ENCODE measurements at places on chromosomes 6 and 20.

DNA sequence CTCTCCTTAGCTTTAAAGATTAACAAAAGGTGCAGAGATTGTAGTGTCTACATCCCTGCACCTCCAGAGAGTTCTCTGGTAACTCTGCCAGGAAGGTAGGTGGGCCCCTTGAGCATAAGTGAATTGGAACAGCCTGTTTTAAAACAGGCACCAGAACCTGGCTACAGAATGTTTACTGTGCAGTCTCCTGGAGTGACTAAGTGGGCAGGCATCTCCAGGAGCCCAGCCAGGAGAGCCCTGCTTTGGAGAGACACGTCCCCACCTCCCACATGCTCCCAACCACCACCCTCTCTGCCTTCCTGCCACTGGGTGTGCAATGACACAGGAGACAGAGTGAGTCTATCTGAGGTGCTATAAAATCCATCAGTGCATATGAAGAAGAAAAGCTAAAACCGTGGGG, 110.3 kb upstream of the EYA4 start:
- DNase-seq = peak; percentile 96

GRCh38 chr20:32780278-32780677, 18.1 kb downstream of the DNMT3B start:
- no peak for DNase-seq

DNA sequence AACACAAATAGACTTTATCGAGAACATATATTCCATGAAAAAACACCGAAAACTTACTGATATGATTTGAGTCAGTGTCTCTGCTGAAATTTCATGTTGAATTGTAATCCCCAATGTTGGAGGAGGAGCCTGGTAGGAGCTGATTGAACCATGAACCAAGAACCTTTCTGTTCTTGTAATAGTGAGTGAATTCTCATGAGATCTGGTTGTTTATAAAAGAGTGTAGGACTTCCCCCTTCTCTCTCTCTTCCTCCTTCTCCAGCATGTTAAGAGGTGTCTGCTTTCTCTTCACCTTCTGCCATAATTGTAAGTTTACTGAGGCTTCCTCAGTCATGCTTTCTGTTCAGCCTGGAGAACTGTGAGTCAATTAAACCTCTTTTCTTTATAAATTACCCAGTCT, 1289.3 kb upstream of the CITED2 start:
- no peak for DNase-seq

DNA sequence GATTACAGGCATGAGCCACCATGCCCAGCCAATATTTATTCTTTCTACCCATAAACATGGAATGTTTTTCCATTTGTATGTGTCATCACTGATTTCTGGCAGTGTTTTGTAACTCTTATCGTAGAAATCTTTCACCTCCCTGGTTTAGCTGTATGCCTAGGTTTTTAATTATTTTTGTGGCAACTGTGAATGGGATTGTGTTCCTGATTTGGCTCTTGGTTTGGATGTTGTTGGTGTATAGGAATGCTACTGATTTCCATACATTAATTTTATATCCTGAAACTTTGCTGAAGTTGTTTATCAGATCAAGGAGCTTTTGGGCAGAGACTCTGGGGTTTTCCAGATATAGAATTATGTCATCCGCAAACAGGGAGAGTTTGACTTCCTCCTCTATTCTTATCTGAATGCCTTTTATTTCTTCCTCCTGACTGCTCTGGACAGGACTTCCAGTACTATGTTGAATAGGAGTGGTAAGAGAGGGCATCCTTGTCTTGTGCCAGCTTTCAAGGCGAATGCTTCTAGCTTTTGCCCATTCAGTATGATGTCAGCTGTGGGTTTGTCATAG, 198.6 kb downstream of the ZDHHC14 start:
- peak; percentile 36 for DNase-seq

- no peak for DNase-seq
Observed at GRCh38 chr6:20137837-20138236, 74.4 kb downstream of the MBOAT1 start.

DNA sequence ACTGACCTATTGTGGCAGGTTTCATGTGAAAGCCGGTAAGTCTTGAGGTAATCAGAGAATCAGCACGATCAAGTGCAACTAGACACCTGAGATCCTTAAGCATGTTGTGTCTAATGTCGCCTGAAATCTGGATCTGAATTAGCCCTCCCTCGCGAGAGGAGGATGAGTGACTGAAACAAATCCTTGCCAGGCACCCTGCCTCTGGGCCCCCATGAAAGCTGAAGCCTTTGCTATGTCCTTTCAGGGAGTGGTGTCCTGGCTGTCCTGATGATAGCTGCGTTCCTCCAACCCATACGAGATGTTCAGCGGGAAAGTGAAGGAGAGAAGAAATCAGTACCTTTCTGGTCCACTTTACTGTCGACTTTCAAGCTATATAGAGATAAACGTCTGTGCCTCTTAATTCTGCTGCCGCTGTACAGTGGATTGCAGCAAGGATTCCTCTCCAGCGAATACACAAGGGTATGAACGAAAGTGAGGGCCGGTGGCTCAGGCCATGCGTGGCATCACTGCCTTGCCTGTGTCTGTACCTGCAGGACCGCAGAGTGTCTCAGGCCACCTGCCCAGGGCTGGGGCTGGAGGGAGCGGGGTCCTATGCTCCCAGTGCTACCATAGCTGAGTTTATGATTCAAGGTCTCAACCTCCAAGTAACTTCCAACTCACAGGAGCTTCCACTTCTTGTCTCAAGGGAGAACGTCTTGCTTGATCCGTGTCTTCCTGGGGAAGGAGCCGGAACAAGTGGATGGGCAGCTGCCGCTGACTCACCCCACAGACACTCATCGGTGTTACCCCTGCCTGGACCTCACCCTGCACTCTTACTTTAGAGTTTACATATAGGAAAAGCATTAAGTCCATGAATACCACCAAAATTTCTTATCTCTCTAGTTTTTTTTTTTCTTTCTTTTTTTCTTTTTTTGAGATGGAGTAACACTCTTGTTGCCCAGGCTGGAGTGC, 12.8 kb downstream of the UNC93A start:
- DNase-seq = no peak

- DNase-seq = peak; percentile 84
Observed at GRCh38 chr6:27795697-27796494, 116.3 kb downstream of the OR2B2 start.

DNA sequence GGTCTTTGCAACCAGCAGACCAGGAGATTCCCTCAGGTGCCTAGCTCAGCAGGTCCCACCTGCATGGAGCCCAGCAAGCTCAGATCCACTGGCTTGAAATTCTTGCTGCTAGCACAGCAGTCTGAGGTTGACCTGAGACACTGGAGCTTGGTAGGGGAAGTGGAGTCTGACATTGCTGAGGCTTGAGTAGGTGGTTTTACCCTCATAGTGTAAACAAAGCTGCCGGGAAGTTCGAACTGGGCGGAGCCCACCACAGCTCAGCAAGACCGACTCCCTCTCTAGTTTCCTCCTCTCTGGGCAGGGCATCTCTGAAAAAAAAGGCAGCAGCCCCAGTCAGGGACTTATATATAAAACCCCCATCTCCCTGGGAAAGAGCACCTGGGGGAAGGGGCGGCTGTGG, 34.3 kb downstream of the PRSS35 start:
- DNase-seq = no peak

DNA sequence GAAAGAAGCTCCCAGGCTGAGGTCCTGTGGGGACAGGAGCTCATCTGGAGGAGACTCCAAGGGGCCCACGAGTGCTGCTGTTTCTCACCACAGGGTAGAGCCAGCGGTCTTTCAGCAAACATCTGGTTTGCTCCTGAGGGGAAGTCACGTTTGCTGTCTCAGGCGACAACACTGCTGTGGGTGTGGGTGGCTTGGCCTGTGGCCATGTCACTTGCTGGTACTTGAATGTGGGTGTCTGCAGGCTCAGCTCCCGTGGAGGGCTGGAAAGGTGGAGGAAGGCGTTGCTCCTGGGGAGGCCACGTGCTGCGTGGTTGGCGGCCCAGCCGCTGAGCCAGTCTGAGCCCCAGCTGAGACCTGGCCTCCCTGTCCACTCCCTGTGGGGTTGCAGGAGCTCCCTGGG, 52.8 kb upstream of the MPC1 start:
- no peak for DNase-seq

DNA sequence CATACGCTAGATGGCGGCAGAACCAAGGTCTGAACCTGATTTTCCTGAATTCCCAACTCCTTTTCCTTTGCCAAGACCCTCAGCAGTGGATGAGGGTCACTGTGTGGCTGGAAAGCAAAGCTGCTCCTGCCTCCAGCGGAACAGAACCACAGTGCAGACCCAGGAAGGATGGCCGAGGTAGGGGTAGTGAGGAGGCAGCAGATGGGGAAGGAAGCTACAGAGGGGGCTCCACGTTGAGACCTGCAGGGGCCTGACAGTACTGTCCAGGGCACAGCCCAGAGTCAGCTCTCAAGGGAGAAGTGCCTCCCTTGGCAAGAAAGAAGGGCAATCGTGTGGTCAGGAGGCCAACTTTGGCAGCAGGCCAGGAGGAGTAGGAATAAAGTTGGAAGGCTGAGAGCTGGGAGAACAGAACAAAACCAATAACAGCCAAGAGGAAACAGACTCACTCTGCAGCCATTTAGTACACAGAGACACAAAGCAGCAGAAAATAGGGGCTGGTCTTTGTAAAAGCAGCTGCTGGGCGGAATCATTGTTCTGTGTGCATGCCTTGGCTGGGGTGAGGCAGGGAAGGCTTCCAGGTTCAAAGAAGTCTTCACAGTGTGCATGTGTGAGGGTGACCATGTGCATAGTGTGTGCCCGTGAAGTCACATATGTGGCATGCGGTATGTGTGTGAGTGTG, 3.1 kb downstream of the GABRR2 start:
- DNase-seq = no peak

DNA sequence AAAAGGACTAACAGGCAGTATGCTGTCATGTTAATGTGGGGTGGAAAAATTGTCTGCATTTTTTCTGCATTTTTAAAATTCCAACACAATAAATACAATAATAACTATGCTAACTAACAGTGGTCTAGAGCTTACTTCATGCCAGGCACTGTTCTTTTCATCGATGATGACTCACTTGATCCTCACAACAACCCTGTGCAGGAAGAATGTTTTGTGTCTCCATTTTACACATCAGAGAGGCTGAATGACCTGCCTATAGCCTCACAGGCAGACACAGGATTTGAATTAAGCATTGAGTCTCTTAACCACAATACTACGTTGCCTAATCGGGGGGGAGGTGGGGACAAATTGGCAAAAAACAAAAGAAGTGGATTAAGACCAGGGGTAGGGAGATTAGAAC, 26.9 kb upstream of the FANCE start:
- peak; percentile 81 for DNase-seq

DNA sequence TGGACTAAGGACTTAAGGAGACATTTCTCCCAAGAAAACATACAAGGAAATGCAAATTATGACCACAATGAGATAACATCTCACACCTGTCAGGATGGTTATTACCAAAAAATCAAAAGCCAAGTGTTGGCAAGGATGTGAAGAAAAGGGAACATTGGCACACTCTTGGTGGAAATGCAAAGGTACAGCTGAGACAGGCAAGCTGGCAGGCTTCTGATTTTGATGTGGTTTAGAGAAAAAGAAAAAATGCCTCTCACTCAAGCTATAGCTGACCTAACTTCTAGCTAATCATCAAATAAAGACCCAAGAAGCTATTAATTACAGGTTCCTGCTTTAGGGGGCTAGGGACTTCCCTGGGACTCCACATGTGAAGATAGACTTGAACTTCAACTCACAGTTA, 139.8 kb downstream of the THEMIS start:
- DNase-seq = no peak

DNA sequence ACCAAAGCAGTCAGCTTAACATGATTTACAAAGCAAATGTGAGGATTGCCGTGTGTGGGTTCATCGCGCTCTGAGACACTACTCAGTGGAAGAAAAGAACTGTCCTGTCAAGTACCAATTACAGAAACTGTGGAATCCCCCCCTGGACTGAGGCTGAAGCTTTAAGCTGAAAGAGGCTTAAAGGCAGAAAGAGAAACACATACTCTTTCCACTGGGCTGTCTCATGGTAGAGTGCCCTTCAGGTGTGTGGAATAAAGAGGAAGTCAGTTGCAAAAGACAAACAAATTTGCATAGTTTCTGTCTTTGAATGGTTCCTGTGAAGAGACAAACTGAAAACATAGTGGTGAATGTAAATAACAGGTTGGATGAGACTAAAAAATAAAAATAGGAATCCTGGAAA, 560.4 kb upstream of the SYNCRIP start:
- no peak for DNase-seq

GRCh38 chr6:104187616-104188015, 672.1 kb downstream of the HACE1 start:
- no peak for DNase-seq

DNA sequence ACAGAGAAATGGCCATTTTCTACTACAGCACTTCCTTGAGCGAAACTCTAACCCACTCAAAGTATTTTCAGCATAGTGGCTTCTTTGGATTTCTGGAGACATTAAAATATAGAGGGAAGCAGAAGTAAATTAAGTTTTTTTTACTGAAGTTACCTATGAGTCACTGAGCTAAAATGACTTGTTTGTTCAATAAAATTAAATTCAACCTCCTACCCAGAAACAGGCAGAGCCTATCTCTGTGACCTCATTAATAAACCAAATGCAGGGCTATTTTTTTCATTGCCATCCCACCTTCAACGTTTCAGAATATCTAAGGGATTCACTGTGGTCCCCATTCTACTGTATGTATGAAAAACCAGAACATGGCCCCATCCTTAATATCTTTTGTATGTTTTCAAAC, 133.0 kb downstream of the MTFR2 start:
- DNase-seq = no peak

DNA sequence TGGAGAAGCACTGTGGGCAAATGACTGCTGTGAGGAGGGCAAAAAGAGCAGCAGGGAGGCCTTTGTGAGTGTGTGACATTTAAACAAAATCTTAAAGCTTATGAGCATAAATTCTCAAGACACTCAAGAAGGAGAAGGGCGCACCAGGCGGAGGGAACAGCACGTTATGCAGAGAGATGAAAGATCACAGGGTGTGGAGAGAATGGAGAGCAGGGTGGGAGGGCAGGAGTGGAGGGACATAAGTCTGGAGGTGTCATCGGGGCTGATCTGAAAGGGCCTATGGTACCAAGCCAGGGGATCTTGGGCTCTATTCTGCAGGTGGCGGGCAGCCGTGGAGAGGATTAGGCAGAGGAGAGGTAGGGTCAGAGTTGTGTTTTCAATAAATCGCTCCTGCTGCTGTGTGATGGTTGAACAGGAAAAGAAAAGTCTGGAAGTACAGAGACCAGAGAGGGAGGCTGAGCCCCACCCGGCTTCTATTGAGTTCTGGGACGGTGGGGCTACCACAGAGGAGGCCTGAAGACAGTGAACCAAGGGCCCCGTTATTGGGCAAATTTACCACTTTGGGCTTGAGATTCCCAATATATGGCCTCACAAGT, 24.3 kb upstream of the DLGAP4 start:
- DNase-seq = no peak

DNA sequence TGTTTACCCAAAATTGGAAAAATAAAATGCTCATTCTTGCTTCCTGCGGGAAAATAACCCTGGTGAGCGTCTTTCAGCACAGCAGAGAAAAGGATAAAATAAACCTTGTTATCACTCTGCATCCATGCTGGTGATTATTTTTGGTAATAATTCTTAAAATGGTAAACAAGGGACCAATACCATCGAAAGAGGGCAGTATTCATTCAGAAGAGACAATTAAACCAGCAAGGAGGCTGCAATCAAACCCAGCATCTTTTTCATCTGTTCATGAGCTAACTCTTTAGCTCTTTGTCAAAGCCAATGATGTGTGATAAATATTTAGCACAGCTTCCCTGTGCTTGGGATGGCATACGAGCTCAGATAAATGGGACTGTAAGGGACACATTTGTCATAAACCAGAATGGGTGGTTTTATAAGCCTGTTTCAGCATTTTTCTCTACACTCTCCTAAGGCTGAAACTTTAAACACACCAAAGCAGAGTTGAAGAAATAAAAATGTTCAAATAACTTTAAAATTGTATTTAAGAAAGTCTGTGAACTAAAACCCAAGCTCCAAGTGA, 34.4 kb downstream of the CDH26 start:
- no peak for DNase-seq
